Vagina (tissue), 2 donors: ENCODE measurements at places on chromosomes 16 and 17.

DNA sequence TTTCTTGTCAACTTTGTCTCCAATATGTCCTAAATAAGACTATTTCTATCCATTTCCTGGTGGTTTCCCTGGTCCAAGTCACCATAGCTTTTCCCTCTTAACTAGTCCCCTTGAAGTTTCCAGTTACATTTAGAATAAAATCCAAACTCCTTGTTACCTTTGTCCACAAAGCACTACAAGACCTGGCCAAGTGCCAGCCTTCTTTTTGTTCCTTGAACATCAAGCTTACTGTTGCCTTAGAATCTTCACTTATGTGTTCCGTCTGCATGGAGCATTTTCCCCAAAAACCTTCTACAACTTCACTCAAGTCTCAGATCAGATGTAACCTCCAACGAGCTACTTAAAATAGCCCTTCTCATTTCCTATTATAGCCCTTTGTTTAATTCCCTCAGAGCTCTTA is 101.4 kb downstream of the ITFG1 start:
- DNase-seq: no peak

DNA sequence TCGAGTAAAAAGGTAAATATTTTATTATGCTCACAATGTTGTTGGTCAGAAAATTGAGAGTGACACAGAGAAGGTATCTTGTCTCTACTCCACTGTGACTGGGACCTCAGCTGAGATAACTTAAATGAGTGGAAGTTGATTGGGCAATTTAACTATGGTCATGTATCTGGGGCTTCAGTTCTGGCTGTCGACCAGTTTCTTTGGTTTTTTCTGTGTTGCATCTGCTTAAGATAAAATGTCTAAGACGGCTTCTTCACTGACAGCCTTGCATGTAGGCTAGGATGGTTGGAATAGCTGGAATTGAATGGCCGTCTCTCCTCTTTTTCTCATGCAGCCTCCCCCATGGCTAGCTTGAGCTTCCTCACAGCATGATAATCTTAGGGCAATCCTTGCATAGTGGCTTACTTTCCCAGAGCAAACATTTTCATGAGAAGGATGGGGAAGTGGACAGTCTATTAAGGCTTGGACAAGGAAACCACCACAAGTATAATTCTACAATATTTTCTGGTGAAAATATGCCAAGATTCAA is 433.7 kb downstream of the KIF2B start:
- no peak for DNase-seq

DNA sequence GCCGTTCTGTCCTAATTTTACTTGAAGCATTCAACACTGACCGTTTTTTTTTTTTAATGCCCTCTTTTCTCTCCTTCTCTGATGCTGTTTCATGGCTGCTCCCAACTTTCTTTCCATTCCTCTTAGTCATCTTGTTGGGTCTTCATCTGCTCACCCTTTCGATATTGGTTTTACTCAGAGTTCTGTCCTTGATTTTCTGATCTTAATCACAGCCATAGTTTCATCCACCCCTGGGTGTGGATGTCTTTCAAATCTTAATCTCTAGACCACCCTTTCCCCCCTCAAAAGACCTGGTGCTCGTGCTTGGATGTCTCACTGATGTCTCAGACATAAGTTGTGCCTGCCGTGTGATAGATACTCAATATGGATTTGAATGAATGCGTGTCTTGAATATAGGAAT is 22.4 kb downstream of the NDEL1 start:
- no peak for DNase-seq

DNA sequence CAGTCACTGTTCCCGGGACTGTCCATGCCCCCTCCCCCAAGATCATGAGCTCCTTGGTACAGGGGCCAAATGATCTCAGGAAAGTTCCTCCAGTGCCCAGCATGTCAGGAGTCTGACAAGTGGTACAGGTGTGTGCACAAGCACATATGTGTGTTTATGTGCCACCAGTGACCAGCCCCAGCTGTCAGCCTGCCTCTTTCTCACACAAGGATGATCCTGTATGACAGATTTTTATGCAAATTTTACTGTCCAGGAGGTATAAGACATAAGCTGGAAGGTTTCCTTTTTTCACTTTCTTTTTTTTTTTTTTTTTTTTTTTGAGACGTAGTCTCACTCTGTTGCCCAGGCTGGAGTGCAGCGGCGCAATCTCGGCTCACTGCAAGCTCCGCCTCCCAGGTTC is 31.4 kb upstream of the GFOD2 start:
- DNase-seq: no peak

GRCh38 chr16:74073456-74073855 is 223.2 kb upstream of the PSMD7 start:
- DNase-seq: no peak
